ENCODE measurements at places on chromosomes 16 and 17. TPM values are rescaled to one million over a fixed set of nuclear protein-coding genes. Genes with fewer than 3 reads are reported as not detected.

Gene WNT9B
- 2.4 TPM for total RNA-seq

Gene ARHGDIG
- total RNA-seq, result 1.6 TPM

Gene BCAR1
- total RNA-seq, result 32.9 TPM

Gene NPIPB9
- total RNA-seq, result 12.3 TPM

Gene ABCC11
- 31.8 TPM for total RNA-seq

Gene KARS1
- 114 TPM for total RNA-seq

Gene TMC5
- total RNA-seq, result 28.8 TPM

Gene SOX8
- total RNA-seq, result 6.6 TPM

Gene PCGF2
- total RNA-seq, result 9.5 TPM

Gene CCL4L2
- total RNA-seq, result 0.33 TPM

Gene VMO1
- 2.6 TPM for total RNA-seq

Gene LYZL6
- not detected for total RNA-seq

Gene CFDP1
- 55.5 TPM for total RNA-seq

Gene ZFHX3
- 10.8 TPM for total RNA-seq

Gene OSBPL7
- total RNA-seq, result 8.9 TPM

Gene CKLF
- total RNA-seq, result 36.6 TPM

Gene AKAP1
- 38.1 TPM for total RNA-seq

Gene TP53TG3C
- total RNA-seq, result not detected

Gene SOX15
- total RNA-seq, result 4.1 TPM

Gene GPR179
- under 0.01 TPM for total RNA-seq

Gene KRTAP1-5
- total RNA-seq, result not detected

Gene ERI2
- 21.8 TPM for total RNA-seq

Gene ZNF768
- total RNA-seq, result 33.2 TPM

Gene CLEC18B
- not detected for total RNA-seq

All from breast epithelium (tissue), 4 donors.